ENCODE measurements at places on chromosomes 1 and 21.

DNA sequence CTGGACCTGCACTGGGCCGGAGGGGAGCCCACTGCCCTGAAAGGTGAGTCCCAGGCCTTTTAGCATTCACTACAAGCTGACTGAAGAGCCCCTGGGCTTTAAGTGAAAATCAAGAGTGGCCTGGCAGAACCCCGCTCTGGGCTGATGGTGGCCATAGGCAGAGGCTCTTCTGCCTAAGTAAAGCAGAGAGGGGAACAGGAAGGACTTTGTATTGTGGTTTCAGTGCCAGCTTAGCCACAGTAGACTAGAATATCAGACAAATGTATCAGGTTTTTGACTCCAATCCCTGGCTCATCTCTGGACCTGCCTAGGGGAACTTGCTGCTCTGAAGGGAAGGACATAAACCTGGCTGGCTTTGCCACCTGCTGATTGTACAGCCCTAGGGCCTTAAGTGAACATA, 10.2 kb upstream of the HENMT1 start:
- DNase-seq = no peak

DNA sequence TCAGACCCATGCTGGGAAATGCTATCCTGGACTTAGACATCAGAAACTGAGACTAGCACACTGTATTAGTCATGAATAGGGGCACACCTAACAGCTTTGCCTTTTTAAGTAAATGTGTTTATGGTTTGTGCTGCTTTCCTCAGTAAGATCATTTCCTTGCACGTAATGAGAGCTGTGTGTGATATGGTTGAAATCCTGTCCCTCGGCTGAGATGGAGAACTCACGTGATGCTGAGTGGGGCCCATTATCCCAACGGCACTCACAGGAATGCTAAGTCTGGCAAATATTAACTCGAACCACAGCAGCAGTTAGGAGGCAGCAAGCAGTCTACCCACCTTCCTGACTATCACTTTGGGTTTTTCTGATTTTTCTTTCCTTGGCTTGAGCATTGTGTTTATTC, 38.2 kb downstream of the BCL9 start:
- DNase-seq = no peak

- no peak for DNase-seq
Measured at GRCh38 chr21:20388400-20388799, 609.8 kb upstream of the NCAM2 start.

GRCh38 chr1:30474818-30475200, 248.6 kb downstream of the MATN1 start:
- no peak for DNase-seq

DNA sequence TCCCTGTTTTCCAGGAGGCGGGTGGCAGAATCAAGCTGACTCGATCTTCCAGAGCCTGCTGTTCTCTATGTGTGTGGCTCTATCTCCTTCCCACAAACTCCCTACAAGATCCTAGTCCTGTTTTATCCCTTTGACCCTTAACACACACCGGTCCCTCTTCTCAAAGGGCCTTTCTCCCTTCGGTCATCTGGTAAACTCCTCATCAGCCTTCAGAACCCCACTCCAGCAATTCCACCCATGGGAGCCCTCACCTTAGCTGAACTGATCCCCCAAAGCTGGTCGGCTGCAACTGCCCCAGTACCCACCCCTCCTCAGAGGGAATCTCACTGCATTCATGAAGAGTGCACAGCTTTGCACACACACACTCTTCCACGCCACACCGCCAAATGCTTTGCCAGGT, 184.9 kb downstream of the IGSF21 start:
- DNase-seq = no peak

DNA sequence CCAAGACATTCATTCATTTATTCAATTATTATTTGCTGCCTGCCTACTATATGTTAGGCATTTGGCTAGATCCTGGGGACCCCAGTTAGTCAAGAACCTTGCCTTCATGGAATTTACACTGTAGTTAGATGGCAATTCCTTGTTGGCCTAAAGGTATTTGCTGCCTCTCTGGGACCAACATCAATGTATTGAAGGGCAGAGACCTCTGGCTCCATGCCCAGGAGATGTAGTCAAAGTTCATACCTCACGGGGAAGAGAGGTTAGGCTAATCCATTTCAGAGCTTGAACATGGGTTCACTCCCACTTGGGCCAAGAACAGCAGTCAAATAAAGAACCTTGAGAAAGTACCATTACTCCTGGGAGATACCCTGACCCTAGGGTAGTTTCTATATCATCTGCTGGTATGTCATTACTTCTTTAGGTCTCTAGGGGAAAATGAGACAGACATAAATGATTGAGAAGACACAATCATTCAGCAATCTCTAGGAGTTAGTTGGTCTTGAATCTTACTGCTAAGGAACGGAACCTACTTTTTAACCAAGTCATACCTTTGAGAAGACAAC, 32.0 kb downstream of the SORT1 start:
- no peak for DNase-seq

Measured in stimulated activated naive CD8-positive, alpha-beta T cell treated with anti-CD3 and anti-CD28 coated beads, Interleukin-15, Interleukin-2, amounts not matched to agents 100 U/mL and 50 U/mL, for 24 hours (primary cell).